Smooth muscle cell of the brain vasculature (primary cell): ENCODE measurements at places on chromosomes 1 and 21.
A peak's percentile ranks its signal among the peaks of the same experiment; 100 is the strongest.

- no peak for DNase-seq
Measured at GRCh38 chr21:43740497-43741156, 21.7 kb downstream of the PDXK start.

- no peak for DNase-seq
Measured at GRCh38 chr1:42833981-42834380, 12.4 kb upstream of the ZNF691 start.

DNA sequence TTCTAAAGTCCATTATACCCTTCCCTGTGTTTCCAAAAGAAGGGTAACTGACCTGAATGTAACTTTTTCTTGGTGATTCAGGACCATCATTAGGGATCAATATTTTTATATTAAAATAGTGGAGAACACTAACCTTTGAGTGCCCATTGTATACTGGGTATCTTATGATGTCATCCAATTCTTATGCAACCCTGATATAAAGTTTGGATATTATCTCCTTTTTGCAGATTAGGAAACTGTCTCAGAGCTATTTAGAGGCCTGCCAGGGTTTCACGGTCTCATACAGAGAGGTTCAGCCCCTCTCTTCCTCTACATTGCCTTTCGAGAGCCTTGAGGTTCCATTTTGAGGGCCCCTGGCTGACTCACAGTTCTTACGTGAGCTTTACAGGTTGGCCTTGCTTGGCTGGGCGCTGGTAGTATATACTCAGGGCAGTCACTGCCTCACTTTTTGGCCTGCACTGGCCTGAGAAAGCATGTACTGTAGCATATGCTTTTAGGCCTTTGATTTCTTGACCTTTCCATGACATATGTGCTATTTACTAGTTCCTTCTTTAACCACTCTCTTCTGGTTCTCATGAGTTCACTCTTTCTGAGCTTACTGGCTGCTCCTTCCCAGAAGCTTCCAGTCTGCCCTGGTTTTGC lies 15.7 kb upstream of the FOXO6 start:
- DNase-seq: no peak

DNA sequence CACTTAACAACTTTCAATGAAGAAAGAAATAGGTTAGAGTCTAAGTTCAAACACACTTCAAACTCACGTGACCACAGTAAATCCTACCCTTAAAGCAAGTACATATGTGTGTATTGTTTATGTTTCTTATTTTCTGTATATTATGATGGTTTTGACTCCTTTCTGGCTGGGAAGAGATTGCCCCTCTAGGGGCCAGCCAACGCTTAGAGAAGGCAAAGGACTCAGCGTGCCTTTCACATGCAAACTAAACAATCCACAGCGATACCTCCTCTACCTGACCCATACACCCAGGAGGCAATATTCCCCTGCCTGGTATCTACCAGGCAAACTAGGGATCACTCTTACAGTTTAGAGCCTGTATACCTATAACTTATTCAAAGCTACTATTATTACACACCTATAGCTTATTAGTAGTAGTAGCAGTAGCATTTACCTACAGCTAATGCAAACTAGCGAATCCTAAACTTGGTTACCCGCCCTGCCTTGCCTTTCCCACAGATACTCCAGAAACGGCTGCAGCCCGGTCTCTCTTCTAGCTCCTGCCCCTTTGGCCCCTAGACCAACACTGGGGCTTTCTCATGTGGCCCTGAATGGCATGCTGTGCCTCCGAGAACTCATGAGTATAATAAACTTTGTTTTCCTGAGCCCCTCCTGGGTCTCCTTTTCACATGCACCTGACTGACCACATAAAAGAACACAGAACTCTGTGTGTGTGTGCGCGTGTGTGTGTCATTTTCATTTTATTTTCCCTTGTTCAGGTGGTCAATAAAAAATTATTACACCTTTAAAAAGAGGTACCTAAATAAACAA lies 14.0 kb downstream of the NRIP1 start:
- no peak for DNase-seq

GRCh38 chr1:62781841-62782543 lies 1.9 kb upstream of the ATG4C start:
- DNase-seq: no peak

- DNase-seq: no peak
Measured at GRCh38 chr1:45968941-45969666, 163.3 kb downstream of the PIK3R3 start.

- DNase-seq: no peak
Measured at GRCh38 chr1:162951553-162952315, 90.8 kb upstream of the CCDC190 start.

DNA sequence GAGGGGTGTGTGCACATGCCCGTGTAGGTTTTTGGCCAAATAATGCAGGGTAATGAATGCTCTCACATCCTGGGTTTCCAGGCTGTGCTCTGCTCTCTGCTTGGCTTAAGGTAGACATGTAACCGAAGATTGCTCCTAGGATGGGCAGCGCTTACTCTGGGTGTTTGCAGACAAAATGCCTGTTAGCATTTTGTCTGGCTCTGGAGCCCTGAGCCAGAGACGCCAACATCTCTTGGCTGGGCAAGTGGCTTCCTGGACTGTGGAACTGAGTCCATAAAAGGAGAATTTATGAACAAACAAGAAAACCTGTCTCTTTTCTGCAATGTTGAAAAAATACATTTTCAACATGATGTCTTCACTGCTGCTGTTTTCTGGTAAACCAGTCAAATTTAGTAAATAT lies 96.0 kb upstream of the TSPAN2 start:
- DNase-seq: no peak

- no peak for DNase-seq
Measured at GRCh38 chr1:163703794-163704193, 382.0 kb downstream of the NUF2 start.

DNA sequence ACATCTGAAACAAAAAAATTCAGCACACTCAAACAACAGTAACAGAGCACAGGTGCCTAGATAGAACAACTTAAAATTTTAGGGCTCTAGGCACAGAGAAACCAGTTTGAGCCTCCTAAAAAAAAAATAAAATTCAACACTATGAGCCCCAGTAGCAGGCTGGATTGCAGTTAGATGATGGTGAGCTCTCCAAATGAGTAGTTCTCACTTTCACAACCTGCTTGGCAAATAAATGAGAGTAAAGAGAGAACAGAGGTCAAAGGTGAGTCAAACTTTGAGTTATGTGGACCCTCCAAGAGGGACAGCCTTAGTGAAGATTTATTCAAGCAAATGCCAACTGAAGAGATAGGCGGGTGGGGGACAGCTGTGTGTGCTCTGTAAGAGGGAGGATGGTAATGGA lies 3.6 kb downstream of the BEND5 start:
- no peak for DNase-seq

- no peak for DNase-seq
Measured at GRCh38 chr1:155206891-155207805, 549 bp downstream of the THBS3 start.

GRCh38 chr1:154957091-154957657 lies 1.3 kb upstream of the PBXIP1 start:
- no peak for DNase-seq

- DNase-seq: no peak
Measured at GRCh38 chr1:99176753-99177152, 87.5 kb upstream of the PLPPR4 start.

- no peak for DNase-seq
Measured at GRCh38 chr1:156560585-156561163, 11.7 kb downstream of the IQGAP3 start.

- DNase-seq: no peak
Measured at GRCh38 chr1:16387201-16388188, 20.5 kb downstream of the SZRD1 start.

- DNase-seq: no peak
Measured at GRCh38 chr1:244224487-244225430, 173.7 kb downstream of the ZBTB18 start.

GRCh38 chr1:237932816-237933215 lies 42.1 kb upstream of the ZP4 start:
- no peak for DNase-seq

DNA sequence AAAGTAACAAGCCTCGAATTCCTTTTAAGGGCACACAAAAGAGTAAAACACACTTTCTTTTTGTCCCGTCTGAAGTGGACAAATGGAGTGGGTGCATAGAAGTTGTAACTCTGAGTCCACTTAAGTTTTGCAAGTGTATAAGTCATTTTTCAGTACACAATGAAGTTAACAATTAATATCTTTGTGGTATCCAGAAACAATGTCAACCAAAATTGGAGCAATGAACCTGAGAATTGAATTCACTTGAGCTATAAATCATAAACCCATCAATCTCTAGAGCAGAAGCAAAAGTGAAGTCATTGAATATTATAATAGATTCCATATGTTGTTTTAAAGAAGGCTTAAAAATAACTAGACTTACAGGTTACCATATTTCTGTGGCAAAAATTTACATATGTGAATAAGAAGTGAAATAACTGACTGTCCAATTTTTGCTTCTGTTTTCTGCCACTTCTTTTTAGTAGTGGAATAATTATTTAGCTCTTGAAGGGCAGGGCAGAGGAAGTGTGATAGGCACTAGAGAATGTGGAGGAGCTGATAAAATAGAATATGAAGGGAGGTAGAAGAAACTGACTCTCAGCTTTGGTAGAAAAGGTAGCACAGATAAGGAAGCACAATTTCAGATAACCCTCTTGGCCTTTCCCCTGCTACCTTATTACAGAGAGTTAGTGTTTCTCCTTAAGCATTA lies 73.9 kb upstream of the RGL1 start:
- no peak for DNase-seq

- no peak for DNase-seq
Measured at GRCh38 chr1:214120191-214120590, 132.4 kb downstream of the PROX1 start.

- no peak for DNase-seq
Measured at GRCh38 chr1:87263281-87263680, 65.4 kb upstream of the LMO4 start.

GRCh38 chr1:172143384-172144055 lies 277.0 kb upstream of the C1orf105 start:
- peak; percentile 63 for DNase-seq

GRCh38 chr1:6028042-6028850 lies 17.4 kb upstream of the KCNAB2 start:
- DNase-seq: no peak

GRCh38 chr21:39373634-39374033 lies 24.7 kb upstream of the HMGN1 start:
- no peak for DNase-seq

DNA sequence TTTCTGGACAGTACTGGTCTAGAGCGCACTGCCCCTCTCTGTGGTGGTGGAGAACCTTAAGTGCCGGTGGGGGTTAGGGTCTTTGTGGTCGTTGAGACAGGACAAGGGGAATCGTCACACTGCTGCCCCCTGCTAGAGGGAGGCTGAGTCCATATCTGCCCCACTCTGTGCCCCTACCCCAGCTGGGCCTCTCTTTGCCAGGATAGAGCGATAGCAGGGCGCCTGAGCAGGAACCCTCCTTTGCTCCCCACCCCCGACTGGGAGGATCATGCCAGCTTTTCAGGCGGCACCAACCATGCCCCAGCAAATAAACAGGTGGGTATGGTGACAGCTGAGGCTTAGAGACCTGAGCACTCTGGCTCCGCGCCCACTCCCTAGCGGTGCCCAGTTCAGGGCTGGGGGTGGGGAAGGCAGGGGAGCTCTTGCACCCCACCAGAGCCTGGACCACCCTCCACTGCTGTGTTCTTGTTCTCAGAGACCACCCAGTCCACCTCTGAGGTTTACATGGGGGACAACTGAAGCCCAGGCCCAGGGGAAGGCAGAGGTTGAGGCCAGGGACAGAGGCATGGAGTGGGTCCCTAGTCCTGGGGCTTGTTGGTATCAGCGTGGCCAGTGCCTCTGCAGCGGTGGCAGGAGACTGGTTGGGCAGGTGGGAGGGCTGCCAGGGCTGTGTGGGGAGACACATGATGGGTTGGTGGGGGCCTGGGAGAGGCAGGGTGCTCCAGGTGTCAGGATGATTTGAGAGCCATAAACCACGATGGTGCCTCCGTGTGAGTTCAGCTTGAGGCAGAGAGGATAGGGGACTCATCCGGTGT lies 1.6 kb downstream of the PADI2 start:
- DNase-seq: no peak

GRCh38 chr1:77407738-77408375 lies 126.0 kb downstream of the AK5 start:
- DNase-seq: no peak

- no peak for DNase-seq
Measured at GRCh38 chr1:154182344-154183045, 9.4 kb downstream of the TPM3 start.

DNA sequence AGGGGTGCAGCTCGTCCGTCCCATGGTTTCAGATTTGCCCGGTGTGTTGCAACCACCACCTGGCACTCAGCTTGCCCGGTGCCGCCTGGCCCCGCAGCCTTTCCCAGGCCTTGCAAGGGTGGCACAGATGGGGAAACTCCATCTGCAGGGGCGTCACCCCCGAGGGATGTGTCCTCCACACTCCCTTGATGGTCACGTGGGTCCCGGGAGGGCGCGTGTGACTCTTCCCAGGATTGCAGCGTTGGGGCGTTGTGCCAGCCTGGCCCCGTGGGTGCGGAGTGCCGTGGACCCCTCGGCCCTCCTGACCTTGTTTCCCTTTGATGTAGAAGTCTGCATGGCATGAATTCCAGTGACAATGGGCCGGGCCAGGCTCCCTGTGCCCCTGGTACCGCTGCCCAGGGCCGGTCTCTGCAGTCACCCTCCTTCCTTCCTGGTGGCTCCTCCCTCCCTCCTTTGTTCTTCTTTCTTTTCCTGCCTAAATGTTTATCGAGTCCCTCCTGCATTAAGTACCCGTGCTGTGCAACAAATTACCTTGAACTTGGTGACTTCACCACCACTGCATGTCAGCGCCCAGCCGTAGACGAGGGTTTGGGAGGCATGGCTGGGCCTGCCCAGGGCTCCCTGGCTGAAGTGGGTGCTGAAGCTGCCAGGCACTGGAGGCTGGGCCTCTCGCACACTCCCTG lies 22.9 kb downstream of the RRP1 start:
- DNase-seq: no peak

- DNase-seq: no peak
Measured at GRCh38 chr1:78096017-78096416, 50.3 kb downstream of the GIPC2 start.

DNA sequence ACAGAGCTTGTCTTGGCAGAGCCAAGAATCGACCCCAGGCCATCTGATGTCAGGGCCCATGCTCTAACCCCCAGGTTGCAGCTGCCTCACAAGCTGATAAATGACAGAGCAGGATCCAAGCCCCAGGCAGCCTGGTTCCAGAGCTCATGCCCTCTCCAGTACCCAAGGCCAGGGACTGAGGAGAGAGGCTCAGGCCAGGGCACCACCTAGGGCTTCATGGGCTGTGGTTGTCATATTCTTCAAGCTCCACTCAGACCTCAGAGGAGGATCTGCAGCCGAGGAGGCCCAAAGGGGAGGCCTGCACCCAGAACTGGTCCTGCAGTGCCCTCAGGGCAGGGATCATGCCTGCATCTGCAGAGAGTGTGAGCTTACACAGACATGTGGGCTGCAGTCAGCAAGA lies 301.1 kb downstream of the MATN1 start:
- no peak for DNase-seq

DNA sequence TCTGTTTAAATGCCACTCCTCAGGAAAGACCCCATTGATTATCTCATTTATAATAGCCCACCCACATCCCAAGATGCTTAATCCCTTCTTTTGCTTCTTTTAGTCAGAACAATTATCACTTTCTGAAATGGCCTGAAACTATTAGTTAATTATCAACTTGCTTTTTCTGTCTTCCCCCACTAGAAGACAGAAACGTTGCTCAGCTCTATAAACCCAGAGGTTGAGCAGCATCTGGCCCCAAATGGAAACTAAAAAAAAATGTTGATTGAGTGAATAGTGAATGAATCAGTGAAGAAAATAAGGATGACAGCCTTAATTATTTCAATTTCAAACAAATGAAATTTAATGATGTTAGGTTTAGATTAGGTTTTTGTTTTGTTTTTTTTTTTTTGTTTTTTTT lies 38.2 kb upstream of the PIGC start:
- no peak for DNase-seq

GRCh38 chr1:65310078-65310587 lies 790 bp downstream of the DNAJC6 start:
- no peak for DNase-seq

GRCh38 chr1:225228871-225229303 lies 199.0 kb downstream of the LBR start:
- DNase-seq: no peak
